GM10248 (cell line): ENCODE measurements at places on chromosomes 4 and X.

- no peak for DNase-seq
These were observed 16.1 kb downstream of the BST1 start for GRCh38 chr4:15718959-15719358.

- no peak for DNase-seq
These were observed 13.9 kb upstream of the PRDM8 start for GRCh38 chr4:80183250-80184052.

GRCh38 chrX:13087322-13088155 is 43.1 kb upstream of the FAM9C start:
- DNase-seq, result peak; percentile 61

DNA sequence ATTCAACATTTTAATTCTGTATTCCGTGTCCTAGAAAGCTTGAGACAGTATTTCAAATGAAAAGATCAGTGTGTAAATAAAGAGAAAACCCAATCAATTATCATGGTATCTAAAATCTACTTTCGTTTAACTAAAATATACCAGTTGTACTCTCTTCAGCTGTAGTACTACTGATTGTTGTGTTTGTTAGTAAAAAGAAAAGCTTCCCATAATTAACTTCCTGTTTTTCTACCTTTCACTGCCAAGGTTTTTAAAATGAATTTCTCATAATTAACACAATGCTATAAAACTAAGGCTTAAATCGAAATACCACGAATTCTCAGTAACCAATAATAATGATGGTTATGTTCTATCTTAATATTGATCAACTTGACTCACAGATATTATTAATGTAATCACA is 37.4 kb downstream of the PPP3CA start:
- DNase-seq, result no peak

DNA sequence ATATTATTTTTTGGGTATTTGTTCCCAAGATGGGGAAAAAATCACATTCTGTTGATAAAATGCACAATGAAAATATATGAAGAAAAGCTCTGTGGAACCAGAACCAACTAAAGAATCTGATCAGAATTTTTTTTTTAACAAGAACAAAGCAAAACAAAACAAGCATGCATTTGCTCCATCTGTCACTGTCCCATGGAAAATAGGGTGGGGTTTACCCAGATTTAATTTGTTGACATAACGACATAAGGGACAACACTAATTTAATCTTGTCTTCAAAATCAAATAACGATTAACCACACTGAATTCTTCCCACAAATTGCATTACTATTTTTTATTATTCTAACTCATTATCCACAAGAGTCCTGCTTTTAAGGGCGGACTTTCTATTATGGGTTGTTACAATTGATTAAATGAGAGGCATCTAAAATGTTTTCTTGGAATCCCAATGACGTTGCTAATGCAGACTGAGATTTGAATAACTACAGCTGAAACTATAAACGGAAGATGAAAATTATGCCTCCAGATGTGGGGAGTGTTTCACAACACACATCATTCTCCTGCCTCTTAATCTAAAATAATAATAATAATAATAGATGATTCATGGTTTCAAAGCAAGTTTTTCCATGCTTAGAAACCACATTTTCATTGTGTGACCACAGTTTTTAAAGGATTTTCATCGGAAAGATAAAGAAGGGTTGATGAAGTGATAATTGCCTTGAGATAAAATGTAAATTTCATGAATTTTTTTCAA is 307.0 kb upstream of the CPEB2 start:
- no peak for DNase-seq

GRCh38 chr4:169566021-169566818 is 46.2 kb downstream of the NEK1 start:
- DNase-seq, result peak; percentile 53

- DNase-seq, result no peak
These were observed 12.1 kb upstream of the PLAC1 start for GRCh38 chrX:134670134-134670924.

DNA sequence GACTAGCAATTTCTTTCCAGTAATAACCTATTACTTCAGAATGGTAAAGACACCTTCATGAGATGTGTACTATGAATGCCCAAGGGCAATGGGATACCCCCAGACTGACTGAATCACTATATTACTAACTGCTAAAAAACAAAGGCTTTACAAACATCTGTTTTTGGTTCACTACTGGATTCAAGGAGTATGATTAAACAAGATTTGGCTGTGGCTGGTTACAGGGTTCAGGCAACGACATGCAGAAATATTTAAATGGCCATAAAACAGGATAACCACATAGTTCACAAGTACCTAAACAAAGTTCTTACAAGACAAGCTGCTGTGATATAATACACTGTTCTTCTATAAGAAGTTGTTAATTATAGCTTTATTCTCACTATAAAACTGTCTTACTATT is 128.2 kb downstream of the FRYL start:
- no peak for DNase-seq

- DNase-seq, result peak; percentile 2
These were observed 34.6 kb upstream of the DCAF8L2 start for GRCh38 chrX:27555514-27555913.

DNA sequence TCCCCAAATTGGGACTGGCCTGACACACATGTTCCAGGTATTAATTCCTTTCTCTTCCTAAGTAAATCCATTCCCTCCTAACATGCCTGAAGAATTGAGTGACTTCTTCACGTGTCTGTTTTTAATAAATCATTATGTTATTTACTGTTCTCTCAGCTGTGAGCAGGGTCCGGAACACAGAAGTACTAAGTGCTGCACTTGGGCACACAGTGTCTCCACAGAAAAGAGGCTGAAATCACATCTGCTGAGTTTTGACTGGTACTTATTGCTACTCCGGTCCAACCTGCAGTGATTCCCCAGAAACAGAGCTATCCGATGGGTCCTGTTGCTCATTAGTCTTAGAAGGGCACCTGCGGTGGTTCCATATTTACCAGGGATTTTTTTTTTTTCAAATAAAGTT is 202.6 kb downstream of the RBM46 start:
- no peak for DNase-seq

DNA sequence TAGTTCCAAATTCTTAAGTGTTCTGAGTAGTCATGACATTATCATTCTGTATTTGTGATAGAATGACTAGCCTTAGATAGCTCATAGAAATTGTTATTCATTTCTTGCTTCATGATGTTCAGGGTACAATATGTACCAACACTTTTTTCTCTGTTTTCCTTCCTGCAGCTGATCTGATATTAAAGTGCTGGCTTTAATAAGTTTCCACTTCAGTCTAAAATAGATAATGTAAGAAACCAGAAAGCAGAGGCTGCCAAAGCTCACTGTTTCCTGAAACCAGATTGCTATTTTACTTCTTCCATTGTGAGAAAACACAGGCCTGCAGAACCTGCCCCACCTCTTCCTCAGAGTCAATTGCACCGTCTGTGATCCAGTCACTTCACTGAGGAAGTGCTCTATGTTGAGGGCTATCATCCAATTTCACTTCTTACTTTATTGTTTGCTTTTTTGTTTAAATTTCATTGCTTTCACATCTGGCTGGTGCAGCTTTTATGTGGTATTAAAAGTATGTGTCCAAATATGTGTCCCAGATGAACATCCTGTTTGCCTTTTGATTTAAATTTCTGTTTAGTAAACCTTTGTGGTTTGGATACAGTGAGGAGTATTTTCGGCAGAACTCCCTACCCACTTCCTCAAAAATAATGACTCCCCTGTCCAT is 652.1 kb downstream of the ANKRD50 start:
- DNase-seq, result no peak

GRCh38 chrX:48035891-48036290 is 29.1 kb downstream of the SPACA5 start:
- no peak for DNase-seq

DNA sequence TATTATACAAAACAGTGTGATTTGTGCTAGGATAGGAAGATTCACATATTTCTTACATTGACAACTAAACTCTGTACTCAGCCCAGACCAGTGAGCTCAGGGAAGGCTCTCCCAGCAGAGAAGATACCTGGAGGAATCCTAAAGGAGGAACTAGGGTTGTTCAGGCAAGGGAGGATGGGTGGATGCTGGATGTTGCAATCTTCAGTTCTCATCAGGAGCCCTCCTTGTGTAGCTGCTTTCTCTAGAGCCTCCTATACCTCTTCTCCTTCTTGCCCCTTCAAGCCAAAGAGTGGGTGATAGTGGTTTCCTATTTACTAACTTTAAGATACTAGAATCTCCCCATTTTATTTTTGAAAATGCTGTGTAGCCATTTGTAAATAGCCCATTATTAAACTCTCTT is 117.3 kb downstream of the NKX6-1 start:
- no peak for DNase-seq

DNA sequence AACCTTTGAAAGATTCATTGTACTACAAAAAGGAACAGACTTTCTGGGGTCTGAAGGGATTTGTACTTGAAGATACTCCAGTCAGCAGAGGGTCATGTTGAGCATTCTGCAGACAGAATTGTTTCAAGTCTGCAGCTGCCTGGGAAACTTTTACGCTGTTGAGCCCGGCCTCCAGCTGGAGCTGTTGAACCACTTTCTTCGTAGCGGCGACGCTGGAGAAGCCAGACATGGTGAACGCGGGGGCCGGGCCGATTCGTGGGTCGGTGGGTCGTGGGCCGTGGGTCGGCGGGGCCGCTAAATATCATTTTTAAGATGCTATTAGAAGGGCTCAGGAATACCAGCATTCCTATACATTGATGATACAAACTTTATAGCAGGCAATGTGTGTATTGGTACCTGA is 12.0 kb upstream of the RTL9 start:
- no peak for DNase-seq

- no peak for DNase-seq
These were observed 74.1 kb downstream of the EFNB1 start for GRCh38 chrX:68902706-68903504.

DNA sequence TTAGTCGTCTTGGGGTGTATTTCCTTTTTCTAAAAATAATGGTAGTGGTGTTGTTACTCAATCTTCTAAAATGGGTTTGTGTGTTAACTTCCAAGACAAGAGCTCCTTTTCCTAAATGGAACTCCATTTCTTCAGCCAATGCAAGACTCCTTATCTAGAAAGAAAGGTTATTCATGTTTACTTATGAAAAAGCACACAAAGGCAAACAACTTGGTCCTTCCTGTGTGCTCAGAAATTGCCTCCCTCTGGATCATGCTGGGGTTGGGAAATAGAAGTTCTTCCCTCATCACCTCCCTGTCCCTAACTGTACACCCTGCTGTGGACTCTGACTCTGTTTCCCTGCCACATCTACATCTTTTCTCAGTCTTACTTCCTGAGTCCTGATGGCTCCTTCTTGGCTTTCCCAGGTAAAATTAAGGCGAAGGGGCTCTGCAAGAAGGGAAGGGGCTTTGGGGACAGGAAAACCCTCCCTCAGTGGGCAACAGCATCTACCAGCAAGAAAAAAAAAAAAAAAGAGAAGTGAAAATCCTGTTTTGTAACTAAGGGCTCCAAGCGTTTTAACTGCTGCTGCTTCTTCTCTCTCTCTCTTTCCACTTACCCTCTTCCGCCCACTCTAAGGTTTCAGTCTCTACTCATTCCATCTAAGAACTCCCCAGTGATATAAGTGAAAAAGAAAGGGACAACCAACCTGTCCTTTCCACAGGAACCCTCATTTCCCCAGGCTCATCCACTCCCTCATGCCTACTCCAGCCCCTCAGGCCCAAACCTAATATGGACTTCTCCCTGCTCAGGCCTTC is 19.8 kb upstream of the TASL start:
- peak; percentile 56 for DNase-seq

DNA sequence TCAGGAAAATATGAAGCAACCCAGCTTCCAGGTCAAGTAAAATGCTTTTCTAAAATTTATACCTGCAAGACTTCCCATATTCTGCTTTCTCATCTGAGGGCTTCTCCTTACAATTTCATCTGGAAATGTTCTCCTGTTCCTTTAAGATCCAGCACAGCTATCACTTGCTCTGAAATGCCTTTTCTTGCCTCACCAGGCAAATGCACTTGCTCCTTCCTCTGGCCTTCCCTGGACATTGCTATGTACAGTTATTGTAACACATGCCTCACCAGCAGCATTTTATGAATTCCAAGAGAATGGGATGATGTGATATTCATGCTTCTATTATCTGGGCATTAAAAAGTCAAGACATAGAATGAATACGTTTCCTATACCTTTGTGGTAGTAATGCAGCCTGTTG is 842.1 kb upstream of the INTU start:
- DNase-seq, result no peak

DNA sequence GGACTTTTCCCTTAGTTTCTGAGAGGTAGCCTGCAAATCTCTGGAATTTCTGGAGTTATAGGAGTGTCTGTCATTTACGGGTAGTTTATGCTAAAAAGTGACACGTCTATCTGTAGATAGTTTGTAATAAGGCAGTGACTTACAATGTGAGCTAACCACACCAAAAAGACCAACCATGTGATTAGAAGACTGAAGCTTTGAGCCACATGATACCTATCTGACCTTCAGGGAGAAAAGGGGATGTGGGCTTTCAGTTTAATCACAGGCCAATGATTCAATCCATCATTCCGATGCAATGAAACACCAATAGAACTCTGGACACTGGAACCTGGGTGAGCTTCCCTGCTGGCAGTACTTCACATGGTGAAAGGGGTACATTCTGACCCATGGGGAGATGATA is 254.6 kb upstream of the GK2 start:
- DNase-seq, result no peak

DNA sequence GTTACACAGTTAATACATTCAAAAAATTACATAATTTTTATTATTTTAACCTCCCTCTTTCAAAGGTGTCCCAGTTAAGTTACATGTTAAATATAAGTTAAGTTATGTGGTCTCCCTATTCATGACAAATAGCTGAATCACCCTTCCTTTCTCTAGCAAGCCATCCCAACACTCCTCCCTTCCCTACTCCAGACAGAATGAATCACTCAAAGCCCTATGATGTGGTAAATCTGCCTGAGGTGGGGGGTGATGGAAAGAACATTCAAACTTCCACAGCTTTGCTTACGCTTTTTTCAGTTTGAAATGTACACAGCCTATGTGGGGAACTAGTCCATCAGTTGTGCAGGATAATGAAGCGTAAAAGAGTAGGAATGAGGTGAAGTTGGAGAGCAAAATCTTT is 90.2 kb downstream of the CXCL13 start:
- DNase-seq, result no peak

GRCh38 chr4:147596981-147597380 is 20.2 kb upstream of the TMEM184C start:
- DNase-seq, result no peak
